ENCODE measurements at places on chromosomes 7 and 10.

GRCh38 chr10:51297438-51297837 lies 223.2 kb downstream of the PRKG1 start:
- DNase-seq, result no peak

DNA sequence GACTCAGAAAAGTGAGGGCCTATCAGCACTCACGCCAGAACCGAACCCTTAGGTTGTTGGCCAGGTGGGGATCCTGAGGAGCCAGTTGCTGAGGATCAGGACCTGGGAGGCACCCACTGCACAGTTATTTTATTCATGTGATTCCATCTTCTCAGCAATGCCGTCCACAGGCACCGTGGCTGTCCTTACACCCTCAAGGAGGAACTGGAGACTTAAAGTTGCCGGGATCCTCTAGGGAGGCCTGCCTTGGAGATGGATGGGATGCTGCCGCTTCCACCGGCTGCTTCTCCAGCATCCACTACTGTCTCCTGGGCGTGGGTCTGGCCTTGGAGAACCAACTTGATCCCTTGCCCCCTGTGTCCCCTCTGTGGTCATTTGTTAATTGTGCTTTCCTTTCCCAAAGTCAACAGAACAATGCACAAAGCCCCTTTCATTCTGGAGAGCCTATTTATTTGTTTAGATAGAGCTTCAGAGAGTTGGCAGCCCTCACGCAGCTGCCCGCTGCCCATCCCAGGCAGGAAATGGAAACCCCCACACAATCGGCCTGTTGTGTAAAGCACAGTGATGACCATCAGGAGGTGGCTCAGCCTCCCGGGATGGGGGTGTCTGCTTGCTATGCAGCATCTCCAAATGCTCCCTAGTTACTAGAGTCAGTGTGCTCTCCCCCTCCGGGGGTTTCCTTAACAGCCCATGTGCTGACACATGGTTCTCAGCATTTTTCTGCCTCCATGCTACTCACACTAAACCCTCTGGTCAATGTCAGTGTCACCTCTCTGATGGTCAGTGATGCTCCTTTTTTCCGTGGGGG lies 52.9 kb upstream of the IGFBP3 start:
- no peak for DNase-seq

GRCh38 chr7:68699090-68699711 lies 899.1 kb upstream of the AUTS2 start:
- no peak for DNase-seq

GRCh38 chr10:72016608-72017300 lies 52.6 kb downstream of the CHST3 start:
- no peak for DNase-seq

- DNase-seq, result no peak
Observed at GRCh38 chr10:43821103-43821502, 172.4 kb upstream of the ZNF32 start.

DNA sequence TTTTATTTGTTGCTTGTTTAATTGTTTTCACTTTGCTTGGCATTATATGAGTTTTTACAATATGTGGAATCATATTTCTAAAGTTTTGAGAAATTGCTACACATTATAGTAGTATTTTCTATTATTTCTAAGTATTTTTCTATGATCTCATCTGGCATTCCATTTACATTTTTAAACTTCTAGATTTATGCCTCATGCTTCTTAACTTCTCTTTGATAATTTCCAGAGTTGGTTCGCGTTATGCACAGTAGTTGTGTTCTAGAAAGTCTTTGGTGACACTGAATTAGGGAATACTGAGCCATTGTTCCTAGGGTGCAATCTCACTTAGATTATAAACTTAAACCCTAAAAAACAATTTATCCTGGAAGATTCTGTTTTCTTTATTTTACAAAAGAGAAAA lies 129.2 kb downstream of the GNAI1 start:
- no peak for DNase-seq

DNA sequence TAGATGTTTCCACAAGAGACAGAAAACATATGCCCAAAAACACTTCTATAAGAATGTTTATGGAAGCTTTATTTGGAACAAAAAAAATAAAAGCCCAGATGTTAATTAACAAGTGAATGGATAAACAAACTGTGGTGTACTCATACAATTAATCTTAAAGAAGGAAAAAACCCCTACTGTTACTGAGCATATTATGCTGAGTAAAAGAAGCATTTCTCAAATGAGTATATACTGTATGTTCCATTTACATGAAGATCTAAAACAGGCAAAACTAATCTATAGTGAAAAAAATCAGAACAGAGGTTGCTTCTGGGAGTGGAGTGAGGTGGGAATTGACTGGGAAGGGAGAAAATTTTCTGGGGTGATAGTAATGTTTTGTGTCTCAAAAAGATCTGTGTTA lies 15.5 kb upstream of the ANK3 start:
- DNase-seq, result no peak

- no peak for DNase-seq
Observed at GRCh38 chr10:12121673-12122072, 7.8 kb upstream of the SEC61A2 start.

- no peak for DNase-seq
Observed at GRCh38 chr7:117279931-117280557, 42.8 kb downstream of the WNT2 start.

- DNase-seq, result no peak
Observed at GRCh38 chr10:56537984-56538383, 176.9 kb upstream of the ZWINT start.

DNA sequence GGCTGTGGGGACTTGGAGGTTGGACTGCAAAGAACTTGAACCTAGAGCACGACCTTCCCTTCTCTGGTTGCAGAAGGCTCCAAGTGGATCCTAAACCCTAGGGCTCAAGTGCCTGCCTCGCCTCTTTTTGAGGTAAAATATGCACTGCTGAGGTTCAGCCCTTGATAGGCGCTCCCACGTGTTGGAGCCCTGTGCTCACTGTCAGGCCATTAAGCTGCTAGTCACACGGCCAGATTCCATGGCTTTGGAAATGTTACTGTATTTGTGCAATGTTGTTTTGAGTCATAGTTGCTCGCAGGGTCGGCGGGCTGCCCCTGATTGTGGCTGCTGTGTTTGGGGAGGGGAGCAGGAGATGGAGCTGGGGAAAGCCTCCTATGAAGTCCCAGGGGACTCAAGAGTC lies 39.8 kb upstream of the PCBD1 start:
- no peak for DNase-seq

GRCh38 chr7:95715274-95715673 lies 57.1 kb upstream of the DYNC1I1 start:
- no peak for DNase-seq

- peak; percentile 41 for DNase-seq
Observed at GRCh38 chr10:133324198-133324792, 12.4 kb downstream of the CALY start.

- DNase-seq, result no peak
Observed at GRCh38 chr7:2148189-2148588, 84.6 kb downstream of the MAD1L1 start.

DNA sequence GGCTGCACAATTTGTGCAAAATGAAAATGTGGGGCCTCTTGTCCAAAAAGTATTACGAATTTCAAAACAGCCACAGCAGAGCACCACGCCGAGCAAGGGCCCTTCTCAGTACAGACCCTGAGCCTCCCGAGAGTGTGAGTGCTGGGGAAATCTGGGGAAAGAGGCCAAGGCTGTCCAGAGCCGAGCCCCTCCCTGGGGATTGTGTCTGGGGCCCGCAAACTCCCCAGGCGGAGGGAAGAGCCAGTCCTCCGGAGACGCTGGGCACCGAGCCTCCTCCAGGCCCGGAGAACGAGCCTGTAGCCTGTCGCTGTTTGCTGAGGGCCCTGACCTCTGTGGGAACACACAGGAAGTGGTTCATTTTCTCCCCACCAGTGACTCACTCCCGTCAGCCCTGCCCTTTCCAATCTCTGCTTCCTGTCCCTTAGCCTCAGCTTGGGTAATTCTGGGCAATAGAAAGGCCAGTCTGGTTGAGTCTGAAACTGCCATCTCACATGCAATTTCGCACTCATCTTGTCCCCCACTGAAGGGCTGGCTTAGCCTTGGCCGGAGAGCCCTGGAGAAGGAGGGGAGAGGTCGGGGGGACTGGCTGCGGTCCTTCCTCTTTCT lies 19.5 kb upstream of the GNA12 start:
- DNase-seq, result peak; percentile 46

DNA sequence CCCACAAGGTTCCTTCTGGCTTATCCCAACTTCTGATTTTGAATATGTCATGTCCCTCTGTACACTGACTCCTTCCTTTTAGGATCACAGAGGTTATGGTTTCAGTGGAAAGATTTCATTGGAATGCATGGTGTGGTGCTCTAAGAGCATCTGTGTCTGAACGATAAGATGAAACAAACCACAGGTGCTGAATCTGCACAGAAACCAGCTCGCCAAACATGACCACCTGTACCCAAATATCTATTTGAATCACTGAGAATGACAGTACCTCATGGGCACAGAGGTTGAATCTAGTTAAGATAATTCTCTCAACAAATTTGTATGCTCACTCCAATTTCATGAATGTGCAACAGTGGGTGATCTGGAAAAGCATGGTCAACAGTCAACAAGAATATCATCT lies 105.3 kb downstream of the DGKI start:
- no peak for DNase-seq

- DNase-seq, result no peak
Observed at GRCh38 chr7:115851291-115851690, 179.3 kb downstream of the TFEC start.

GRCh38 chr10:102120991-102121738 lies 997 bp upstream of the LDB1 start:
- no peak for DNase-seq

DNA sequence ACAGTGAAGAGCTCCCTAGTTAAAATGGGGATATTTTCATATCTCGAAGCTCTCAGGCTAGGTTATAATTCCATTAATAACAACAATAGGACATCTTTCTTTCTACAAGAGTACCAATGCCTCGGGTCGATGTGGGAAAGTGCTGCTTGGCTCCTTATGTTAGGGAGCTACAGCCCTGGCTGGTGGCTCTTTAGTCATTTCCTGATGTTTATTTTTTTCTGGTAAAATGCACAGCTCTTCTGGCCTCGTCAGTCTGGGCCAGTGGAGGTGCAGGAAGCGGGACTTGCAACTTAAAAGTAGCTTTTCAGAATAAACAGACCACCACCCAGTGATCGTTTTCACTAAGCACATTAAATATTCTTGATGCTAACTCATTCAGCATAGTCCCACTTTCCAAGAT lies 58.3 kb downstream of the MKX start:
- DNase-seq, result no peak

DNA sequence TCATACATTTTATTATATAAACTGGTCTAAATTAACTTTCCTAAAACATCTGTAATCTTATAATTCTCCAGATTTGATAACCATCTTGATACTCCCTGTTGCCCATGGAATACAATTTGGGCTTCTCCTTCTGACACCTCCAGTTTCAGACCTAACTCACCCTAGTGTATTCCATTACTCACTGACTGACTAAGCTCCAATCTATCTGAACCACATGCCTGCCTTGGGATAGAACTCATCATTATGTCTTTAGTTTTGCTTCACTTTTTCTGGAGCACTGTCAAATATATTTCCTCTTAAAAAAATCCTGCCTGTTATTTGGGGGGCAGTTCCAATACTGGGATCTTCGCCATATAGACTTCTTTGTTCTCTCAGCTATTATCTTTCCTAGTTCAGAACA lies 4.9 kb upstream of the FOXP2 start:
- DNase-seq, result no peak

DNA sequence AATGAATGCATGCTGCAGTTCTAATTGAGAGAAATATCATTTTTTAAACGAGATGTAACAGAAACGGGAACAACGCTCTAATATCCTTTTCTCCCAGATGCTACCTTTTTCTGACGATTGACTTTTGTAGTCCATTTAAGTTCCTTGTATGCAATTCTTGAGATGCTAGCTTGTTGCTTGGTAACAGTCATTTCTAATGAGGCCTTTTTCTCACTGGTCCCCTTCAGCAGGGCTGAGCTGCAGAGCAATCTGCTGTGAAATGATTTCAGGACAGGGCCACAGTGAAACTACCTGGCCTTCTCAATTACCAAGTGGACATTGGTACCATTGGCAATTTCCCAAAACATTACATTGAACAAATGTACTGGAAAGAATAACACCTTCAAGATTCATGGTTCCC lies 26.2 kb upstream of the FOXK1 start:
- DNase-seq, result no peak

DNA sequence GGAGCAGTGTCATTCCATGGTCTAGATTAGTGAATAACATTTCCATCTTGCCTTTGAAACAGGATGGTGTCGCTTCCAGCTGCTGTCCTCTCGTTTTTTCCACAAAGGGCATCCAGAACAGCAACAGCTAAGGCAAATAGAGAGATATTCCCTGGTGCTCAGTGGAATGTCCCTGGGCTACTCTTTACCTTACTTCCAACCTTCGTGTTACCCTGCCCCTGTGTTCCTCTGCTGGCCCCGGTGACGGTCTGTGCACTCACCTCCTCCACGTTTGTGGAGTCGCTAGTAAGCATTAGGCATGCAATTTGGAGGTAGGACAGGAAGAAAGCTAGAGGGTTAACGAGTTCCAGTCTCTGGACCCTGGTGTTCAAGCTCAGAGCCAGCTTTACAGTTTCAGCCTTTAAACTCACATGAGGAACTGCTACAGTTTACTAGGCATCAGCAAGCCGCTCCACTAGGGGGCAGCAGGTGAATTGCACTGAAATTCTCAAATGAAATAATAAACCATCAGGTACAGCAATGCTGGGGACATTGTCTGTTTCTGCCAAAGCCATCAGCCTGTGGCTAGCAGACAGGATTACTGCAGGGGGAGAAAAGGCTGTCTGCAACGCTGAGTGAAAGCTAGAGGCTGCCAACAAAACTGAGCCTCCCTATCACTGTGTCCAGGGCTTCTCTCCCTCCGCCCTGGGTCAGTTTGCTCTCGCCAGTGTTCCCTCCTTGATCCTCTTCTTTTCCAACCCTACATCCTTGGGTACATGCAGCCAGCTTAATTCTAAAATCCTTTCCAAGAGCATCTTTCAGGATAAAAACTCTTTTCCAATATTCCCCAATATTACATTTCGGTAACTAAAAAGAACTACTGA lies 9.0 kb downstream of the MRPL32 start:
- DNase-seq, result peak; percentile 69

DNA sequence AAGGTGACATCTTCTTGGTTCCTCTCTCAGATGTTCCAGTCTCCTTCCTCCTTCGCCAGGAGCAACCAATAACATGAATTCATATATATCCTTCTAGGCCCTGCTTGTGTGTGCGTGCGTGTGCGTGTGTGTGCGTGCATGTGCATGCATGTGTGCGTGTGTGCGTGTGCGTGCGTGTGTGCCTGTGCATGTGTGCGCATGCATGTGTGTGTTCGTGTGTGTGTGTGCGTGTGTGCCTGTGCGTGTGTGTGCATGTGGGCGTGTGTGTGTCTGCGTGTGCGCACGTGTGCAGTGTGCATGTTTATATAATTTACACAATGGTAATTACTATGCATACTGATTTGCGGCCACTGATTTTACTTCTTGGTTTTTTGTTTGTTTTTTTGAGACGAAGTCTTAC lies 43.9 kb upstream of the PTF1A start:
- no peak for DNase-seq

DNA sequence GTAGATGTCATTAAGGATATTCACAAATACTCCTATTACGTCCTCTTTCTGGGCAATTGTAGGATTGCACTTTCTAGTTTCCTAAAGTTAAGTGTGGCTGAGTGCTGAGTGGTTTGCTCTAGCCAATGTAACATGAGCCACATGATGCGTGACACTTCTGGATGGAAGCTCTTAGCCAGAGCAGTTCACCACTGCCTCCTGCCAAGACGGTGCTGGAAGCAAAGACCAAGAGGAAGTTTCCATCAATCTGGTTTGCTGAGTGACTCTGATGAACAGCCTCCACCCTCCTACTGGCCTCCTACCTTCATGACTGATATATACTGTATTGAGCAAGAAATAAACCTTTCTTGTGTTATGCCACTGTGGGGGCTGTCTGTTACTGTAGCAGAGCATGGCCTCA lies 318.1 kb downstream of the KCNMA1 start:
- no peak for DNase-seq

GRCh38 chr7:80014511-80014910 lies 120.1 kb upstream of the GNAI1 start:
- DNase-seq, result no peak
